ENCODE measurements at places on chromosomes 6 and 20.

DNA sequence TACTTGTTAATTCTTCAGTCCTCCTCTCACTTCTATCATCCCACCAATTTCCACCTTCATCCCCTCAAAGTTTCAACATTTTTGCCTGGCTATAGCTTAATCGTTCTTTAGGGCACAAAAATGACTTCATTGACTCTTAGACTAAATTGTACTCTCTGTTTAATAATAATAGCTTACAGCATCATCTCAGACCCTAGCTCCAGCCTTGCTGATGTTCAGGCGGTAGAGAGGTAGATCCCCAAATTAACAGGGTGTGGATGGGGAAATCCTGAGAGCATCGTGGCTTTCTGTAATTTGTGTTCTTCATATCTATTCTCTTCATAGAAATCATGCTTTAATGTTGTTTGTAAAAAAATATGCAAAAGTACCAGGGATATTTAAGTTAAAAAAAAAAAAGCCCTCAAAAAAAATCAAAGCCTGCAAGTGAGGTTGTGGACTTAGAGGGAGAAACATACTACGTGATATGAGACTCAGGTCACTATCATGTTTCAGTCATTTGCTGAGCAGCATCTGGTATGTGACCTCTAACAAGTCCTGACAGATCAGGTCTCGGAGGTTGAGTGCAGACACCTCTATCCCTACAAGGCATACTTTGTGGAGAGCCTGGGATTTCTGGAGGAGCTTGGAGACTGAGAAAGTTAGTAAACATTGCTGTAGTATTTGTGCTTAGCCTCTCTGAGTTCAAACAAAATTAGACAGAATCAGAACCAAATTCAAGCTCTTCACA lies 1063.3 kb upstream of the CITED2 start:
- no peak for DNase-seq

DNA sequence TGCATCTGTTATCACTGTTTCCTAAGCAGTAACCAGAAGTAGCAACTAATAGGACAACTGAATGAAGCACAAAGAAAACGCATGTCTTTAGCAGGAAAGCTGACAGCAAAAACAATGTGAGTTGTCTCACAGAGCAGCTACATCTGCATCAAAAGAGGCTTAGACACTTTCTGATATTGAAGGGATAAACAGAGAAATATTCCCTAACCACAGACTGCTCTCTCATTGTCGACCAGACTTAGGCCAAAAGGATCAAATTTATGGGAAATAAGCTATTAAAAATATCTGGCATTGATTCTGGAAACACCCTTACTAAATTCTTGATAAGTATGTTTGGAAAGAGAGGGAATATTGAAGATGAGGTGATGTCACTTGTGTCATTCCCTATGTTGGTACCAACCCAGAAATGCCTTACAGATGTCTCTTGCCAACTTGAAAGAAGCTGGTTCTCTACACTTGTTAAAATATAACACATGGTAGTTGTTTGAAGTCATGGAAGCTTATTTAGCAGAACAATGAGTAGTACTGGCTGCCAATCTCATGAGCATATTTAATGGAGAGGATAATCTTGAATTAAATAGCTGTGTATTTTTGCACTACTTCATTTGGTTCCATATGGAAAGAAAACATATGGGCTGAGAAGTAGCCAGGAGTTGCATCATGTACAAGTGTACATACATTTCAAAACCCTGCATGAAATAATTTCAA lies 929.3 kb upstream of the MAN1A1 start:
- DNase-seq = no peak

- DNase-seq = peak; percentile 74
Observed at GRCh38 chr20:62952373-62952967, at the start of gene SLC17A9. SLC17A9 (plus strand) TSS chr20:62952709; CDS start chr20:62952831, 122 bp downstream.

GRCh38 chr20:48490961-48491831 lies 336.6 kb downstream of the PREX1 start:
- DNase-seq = no peak

GRCh38 chr6:146700078-146700686 lies 101.4 kb downstream of the ADGB start:
- peak; percentile 84 for DNase-seq

GRCh38 chr20:41392871-41393704 lies 26.5 kb upstream of the EMILIN3 start:
- DNase-seq = no peak

DNA sequence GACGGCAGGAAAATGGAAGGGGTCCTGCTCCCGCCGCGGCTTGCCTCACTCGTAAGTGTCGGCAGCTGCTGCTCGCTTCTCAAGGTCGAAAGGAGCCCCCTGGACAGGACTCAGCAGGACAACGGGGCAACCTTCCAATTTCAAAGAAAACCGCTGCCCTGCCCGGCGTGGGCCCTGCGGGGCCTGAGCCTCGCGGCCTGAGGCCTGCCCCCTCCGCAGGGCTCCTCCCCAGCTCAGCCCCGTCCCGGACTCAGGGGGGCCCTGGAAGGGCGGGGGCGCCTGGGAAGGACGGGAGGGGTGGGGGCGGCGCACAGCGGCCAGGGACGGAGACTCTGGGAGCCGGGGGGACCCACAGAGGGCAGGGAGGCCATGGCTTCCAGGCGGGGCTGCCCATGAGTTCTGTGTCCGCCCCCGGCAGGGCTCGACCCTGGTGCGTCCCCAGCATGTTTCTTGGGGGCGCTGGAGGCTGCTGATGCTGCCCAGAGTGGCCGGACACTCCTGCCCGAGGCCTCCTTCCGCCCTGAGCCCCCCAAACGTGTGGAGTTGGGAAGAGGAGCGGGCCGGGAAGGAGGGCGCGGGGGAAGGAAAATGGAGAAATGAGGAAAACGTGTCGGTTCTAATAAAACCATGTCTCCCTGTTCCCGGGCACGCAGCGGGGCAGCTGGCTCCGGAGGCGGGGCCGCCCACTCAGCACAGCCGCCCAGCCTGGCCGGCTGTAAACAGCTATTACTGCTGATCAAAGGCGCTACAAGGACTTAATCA lies 114.6 kb downstream of the DLL1 start:
- DNase-seq = no peak

DNA sequence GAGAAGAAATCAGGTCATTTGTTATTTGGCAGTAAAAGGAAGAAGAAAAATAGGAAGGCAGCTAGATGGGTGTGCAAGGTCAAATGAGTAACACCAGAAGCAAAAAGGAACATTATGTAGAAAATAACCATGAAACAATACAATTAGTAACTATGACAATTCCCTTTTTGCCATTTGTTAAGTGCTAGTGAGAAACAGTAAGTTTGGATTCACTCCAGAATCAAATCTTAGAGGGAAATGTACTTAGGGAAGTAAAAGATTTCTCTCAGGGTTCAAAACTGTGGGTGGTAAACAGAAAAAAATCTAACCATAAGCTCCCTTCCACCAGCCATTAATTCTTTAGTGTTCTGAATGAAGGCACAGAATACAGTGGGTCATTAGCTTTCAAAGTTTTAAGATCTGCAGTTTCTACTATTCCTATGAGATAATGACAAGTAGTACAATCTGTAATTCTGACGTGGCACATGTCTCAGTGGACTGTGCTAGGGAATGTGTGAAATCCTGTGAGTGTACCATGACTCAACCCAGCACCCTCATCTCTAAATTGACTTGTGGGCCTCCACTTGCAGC lies 17.1 kb downstream of the REPS1 start:
- DNase-seq = no peak

GRCh38 chr6:6046716-6047115 lies 40.0 kb upstream of the NRN1 start:
- DNase-seq = no peak

GRCh38 chr20:6626805-6627204 lies 140.7 kb upstream of the BMP2 start:
- DNase-seq = no peak

DNA sequence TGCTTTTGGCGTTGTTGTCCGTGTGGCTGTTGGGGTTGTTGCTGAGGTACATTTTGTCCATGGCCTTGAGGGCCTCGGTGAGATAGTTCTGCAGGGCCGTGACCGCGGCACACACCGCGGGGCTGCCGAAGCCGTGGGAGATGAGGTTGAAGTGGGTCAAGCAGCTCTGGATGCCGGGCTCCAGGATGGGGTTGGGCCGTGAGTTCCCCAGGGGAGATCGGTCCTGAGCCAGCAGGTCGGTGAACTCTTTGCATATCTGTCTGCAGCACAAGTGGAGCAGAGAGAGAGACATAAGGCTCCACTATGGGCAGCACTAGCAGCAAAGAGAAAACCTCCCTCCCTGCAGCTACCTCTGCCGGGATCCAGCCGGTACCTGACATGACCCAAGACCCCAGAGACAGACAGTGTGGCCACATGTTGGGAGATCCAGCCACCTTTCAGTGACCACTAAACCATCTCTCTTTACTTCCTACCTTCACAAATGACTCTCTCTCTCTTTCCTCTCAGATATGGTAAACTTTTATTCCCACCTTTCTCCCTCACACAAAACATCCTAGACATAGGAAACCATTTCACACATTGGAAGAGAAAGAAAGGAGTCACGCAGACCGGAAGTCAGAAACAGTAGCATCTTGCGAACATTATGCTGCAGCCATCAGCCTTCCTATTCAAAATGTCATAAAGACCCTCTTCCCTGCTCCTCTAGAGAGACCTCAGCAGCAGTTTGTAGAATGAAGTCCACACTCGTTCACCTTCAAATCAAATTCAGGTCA lies 16.2 kb downstream of the TFAP2A start:
- DNase-seq = no peak

GRCh38 chr20:23326774-23327173 lies 23.8 kb upstream of the NXT1 start:
- no peak for DNase-seq

DNA sequence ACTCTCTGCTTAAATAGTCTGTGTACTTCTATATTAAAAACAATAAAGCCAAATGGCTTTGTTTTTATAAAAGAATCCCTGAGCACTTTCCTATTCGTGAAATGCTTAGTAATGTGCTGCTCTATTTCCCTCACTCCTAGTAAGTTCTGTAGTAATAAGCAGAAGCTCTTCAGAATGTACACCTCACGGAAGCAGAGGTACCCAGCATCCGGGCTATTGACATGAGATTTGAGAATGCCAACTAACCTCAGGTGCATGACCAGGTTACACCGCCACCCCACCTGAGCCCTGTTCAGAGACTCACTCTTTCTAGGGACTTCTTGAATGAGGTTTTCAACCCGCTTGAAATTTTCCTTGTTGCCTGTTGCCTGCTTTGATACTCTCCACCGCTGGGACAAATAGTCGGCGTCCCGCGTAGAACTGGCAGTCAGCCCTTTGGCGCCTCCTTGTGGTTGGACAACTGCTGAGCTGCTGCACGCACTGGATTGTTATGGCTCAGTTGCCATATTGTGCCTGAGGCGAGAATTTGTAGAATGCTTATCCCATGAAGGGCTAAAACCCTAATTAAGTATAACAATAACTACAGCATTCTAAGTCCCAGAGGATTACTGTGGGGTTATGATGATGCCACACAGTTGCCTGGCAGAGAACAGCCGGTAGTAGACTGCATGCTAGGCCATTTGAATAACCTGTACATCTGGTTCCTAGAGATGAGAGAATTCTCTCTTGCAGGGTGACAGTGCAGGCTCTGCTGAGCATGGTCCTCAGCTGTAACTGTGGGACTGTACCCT lies 95.4 kb downstream of the KHDC1L start:
- peak; percentile 70 for DNase-seq

- DNase-seq = no peak
Observed at GRCh38 chr20:43824309-43825050, 90.2 kb upstream of the TOX2 start.

DNA sequence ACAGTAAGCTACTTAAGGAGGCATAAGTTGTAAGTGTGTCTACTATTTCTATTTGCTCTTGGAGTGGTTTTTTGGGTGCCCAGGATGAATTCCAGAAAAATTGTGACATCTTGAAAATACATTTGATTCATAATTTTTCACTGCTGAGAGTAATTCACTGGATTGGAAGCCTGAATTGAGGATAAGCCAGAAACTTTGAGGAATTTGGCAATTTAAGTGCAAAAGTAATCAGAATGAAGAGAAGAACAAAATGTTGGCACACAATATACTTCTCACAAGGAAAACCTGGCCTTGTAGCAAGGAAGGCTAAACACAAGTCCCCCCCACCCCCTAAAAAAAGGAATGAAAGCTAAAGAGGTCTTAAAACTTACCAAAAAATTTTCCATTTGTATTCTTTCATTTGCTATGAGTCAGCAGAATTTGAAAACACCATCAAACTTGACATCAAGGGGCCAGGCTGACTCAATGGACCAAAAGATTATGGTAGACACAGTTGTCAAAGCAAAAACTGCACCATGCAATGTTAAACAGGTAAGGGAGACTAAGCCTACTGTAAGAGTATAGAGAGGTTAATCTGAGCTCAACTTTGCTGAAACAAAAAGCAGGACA lies 840.0 kb downstream of the FRK start:
- no peak for DNase-seq

DNA sequence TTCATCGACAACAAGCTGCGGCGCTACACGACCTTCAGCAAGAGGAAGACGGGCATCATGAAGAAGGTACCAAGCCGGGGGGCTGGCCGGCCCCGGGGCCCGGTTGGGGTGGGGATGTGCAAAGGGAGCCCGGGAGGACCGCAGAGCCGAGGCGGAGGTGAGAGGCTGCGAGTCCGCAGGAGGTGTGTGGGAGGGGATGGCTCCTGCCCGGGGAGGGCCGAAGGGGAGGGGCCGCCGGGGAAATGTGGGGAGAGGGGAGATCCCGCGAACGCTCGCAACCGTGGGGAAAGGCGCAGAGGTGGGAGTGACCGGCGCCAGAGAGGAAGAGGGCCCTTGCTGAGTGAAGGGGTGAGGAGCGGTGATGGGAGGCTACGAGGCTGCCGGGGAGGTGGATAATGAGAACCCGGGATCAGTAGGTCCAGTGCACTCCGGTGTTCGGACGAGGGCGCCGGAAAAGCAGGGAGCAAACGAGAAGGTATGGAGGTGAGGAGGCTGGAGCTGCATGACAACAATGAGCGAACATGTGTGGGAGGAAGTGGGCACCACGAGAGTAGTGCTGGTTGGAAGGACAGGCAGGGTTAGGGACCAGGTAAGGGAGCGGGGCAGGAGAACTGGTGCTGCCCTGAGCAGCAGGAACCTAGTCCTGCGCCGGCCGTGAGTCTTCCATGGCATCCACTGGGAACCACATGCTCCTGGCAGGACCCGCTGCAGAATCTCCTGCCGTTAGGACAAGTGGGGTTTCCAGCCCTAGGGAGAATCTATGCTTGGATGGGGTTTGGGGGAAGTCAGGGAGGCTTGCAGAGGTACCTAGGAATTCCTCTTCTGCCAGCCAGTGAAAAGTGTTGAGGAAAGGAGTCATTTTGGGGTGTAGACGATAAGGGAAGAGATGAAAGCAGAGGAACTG lies 1.3 kb downstream of the SRF start:
- no peak for DNase-seq

DNA sequence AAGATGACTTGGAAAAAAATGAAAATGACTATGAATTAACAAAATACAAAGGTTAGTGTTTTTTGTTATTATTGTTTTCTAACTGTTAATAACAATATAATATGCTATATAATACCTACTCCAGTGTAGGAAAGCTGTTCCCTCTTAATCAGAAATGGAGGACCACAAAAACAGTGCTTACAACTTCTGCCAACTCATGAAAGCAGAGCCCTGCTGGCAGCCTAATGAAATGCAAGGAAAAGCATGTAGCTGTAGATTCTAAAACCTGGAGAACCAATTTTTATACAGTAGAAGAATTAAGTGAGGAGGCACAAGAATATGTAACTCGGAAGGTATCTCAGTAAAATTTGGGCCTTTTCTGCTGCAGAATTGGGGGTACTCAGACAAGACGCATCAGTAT lies 29.4 kb downstream of the PHIP start:
- DNase-seq = peak; percentile 51

GRCh38 chr6:72911463-72912155 lies 289.7 kb downstream of the KCNQ5 start:
- peak; percentile 97 for DNase-seq

GRCh38 chr6:83708970-83709747 lies at the start of gene SNAP91:
SNAP91 (minus strand) TSS chr6:83709101; CDS start chr6:83707927, 1,174 bp downstream.
- DNase-seq = no peak

Data from AML-193 (cell line).